Hematopoietic multipotent progenitor cell treated with erythropoietin and hydrocortisone succinate and interleukin-3 and kit ligand, for 4 days (in vitro differentiated cells): ENCODE measurements at places on chromosomes 16 and 17.

DNA sequence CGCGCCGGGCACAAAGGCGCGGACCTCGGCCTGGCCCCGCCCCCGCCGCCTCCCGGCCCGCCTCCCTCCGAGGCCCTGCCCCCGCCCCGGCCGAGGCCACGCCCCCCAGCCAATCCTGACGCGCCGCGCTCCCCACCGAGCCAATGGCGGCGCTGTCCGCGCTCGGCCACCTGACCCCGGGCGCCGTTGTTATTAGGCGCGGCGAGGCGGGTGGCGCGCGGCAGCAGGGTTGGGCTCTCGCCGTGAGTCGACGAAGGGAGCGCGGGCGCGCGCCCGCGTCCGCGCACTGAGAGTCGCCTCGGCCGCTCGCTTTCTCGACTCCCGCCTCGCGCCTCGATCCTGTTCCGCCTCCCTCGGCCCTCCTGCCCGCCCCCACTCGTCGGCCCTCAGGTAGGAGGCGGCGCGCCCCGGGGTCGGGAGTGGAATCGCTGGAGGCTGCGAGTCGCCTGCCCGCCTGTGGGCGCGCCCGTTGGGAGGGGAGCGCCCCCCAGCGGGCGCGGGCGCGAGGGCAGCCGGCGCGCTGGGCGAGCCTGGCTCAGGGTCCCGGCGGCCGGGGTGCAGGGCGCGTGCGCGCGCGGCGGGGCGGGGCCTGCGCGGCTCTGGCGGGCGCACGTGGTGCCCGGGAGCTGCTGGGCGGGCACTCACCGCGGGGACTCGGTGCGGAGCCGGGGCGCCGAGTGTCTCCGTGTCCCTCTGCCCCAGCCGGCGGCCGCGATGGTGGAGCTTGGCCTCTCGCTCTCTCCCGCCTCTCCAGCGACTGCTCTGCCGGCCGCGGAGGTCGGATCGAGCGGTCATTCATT lies 405 bp upstream of the CBLN1 start:
- DNase-seq = peak; percentile 95

GRCh38 chr16:12545792-12546342 lies 257.8 kb downstream of the CPPED1 start:
- DNase-seq = no peak

DNA sequence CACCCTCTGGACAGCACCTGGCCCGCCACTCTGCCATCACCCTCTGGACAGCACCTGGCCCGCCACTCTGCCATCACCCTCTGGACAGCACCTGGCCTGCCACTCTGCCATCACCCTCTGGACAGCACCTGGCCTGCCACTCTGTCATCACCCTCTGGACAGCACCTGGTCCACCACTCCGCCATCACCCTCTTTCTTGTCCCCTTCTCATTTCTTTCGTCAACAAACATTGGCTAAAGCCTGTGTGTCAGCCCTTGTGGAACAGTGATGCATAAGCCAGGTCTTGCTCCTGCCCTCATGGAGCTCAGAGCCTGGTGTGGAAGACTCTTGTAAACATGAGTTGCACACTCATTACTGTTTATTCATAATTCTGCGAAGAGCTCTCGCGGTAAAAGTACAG lies 31.2 kb downstream of the CDK5R1 start:
- no peak for DNase-seq

DNA sequence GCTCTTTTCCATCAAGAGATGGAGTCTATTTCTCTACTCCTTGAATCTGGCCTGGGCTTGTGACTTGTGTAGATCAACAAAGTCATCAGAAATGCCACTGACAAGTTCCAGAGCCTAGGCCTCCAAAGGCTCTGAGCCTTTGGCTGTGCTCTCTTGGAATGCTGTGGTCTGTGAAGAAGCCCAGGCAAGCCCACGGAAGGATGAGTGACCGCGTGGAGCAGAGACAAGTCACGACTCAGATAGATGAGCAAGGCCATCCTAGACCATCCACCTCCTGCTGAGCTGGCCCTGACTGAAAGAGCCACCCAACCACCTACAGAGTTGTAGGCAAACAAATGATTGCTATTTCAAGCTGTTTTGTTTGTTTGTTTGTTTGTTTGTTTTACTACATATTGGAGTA lies 11.6 kb upstream of the ICAM2 start:
- DNase-seq = no peak

- no peak for DNase-seq
Measured at GRCh38 chr16:14088155-14088753, 17.1 kb downstream of the MRTFB start.

- DNase-seq = peak; percentile 73
Measured at GRCh38 chr17:15883617-15884111, 61.3 kb upstream of the ADORA2B start.

- DNase-seq = no peak
Measured at GRCh38 chr17:43175213-43176118, 4.5 kb downstream of the NBR1 start.

GRCh38 chr17:50198026-50198669 lies 3.3 kb downstream of the COL1A1 start:
- peak; percentile 83 for DNase-seq

DNA sequence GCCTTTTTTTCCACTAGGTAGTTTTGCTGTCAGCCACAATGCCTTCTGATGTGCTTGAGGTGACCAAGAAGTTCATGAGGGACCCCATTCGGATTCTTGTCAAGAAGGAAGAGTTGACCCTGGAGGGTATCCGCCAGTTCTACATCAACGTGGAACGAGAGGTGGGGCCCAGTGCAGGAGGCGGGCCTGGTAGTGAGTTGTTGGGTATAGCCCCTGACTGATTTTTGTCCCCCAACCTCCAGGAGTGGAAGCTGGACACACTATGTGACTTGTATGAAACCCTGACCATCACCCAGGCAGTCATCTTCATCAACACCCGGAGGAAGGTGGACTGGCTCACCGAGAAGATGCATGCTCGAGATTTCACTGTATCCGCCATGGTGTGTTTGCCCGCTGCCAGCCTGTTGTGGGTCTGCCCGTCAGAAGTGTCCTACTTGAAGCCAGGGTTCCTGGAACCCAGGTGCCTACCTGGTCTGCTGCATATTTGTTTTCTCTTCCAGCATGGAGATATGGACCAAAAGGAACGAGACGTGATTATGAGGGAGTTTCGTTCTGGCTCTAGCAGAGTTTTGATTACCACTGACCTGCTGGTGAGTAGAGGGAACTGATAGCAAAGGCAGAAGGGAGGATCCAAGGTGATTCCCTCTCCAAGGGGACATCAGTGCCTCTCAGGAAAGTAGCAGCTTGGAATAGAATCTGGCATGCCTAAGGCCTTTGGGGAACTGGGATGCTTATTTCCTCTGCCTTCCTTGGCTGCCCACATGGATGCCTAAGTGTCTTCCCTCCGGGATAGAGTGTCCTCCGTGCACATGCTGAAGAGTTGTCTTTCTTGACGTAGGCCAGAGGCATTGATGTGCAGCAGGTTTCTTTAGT lies 1.9 kb upstream of the CD68 start:
- DNase-seq = no peak

- DNase-seq = no peak
Measured at GRCh38 chr17:67435786-67436185, 58.7 kb downstream of the PITPNC1 start.

- no peak for DNase-seq
Measured at GRCh38 chr17:75617675-75618074, 15.6 kb upstream of the SMIM5 start.

DNA sequence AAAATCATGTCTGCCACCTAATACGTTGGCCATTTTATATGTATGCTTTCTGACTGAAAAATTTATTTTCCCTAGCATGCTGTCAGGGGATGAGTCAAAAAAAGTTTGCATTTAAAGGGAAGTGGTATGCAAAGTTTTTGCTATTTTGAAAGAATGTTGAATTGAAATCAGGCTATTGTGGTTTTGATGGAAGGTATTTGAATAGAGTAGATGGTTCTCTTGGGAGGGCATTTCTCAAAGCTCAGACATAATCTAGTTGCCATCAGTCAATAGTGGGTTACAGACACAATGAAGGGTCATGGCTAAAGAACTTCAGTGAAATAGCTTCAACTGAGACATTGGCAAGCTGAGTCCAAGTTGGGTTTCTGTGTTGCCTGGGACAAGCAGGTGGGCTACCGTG lies 102.4 kb downstream of the MAP2K6 start:
- DNase-seq = no peak

DNA sequence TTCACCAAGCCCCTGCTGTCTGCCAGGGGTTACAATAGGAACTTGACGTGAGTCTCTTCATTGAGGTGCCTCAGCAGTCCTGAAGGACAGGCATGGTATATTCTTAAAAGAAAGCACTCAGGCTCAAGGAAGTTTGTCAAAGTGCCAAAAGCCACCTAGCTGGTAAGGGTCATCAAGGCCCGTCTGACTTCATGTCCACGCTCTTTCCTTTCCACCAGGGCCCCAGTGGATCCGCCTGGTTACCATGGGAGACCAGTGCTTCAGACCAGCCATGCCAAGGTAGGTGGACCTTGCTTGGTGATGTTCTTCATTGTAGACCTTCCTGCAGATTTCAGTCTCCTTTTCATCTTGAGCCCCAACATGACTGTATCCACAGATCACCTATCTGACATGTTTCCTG lies 27.6 kb upstream of the CCL1 start:
- DNase-seq = no peak

GRCh38 chr17:59370593-59371299 lies 39.3 kb downstream of the YPEL2 start:
- no peak for DNase-seq

DNA sequence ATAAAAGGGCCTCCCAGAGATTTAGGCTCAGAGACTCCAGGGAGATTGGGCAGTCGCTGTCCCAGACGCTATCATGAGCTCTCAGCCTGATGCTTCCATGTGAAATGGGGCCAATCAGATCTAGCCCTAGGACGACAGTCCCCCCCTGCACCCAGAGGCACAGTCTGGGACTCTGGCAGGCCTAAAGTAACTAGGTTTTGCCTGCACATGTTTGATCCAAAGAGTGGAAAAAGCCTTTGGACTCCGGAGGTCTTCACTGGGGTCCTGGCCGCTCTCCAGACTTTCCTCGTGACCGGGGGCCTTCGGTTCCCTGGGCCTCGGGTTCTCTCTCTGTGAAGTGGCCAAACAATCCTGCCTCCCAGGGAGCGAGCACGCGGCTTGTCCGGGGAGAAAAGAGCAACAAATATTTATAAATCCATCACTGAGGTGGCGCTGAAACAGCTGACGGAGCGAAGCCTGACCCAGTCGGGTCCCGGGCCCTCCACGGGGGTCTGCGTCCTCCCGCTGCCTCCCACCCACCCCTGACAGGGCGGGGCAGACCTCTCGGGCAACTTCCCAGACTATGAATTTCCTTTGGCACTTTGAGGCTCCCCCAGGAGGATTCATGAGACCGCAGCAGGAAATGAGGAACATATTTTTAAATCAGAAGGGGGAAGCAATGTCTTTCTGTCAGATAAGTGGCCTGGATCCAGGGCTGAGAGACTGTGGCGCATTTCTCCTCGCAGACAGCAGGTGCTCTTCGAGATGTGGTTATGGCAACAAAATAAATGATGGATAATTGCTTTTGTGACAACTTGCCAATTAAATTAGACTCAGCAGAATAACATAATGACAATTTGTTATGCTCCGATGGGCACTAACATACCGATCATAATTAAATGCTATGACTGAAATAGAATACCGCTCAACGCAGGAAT lies 38.9 kb downstream of the MRPS23 start:
- DNase-seq = peak; percentile 76

GRCh38 chr17:63156986-63157385 lies 191.0 kb downstream of the TANC2 start:
- DNase-seq = peak; percentile 28

GRCh38 chr17:16534236-16534635 lies 34.8 kb downstream of the ZNF287 start:
- no peak for DNase-seq

DNA sequence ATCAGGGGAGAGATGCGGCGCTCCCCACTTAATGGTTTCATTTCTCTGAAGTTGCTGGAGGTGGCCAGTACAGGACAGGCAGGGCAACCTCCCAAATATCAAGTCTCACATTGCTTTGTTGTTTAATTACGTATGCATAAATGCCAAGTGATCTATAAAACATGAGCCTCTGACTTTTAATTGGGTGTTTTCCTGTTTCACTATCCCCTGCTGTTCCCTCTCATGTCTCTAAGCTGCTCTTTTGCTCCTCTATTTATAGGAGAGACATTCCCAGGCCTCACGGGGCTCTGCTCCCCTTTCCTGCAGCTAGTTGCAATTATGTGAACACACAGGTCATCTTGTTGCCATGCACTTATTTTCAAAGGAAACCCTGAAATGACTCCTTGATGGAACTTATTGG lies 1173.5 kb upstream of the GOT2 start:
- DNase-seq = no peak

DNA sequence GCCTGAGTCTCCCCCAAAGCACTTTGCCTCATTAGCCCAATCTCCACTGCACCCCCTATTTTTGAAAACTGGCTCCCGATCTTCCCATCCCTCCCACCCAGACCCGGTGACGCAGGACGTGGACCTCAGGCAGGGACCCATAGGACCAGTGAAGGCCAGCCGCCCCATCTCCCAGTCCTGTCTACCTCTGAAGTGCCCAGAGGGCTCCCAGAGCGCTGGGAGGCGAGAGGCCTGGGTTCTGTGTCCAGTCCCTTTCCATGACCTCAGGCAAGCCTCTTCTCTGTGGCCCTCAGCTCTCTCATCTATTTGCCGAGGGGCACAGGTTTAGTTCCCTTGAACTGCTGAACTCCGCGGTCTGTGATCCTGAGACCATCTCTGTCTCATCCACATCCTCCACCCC lies 714 bp downstream of the TNS4 start:
- DNase-seq = no peak

DNA sequence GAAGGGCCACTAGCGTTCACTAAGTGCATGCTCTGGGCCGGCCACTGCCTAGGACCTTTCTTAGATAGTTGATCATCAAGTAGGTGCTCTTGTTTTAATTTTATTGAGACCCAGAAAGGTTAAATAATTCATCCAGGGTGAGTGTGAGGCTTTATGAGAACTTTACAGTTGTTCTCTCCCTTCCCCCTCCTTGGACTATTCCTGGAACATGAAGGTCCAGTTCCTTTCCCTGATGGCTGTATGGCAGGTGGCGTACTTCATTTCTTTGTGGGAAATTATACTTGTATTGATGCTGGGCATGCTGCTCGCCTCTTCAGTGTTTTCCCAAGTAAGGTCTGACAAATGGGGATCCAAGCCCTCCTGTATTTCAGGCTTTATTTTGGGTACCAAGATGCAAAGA lies 8.5 kb downstream of the SGF29 start:
- no peak for DNase-seq

DNA sequence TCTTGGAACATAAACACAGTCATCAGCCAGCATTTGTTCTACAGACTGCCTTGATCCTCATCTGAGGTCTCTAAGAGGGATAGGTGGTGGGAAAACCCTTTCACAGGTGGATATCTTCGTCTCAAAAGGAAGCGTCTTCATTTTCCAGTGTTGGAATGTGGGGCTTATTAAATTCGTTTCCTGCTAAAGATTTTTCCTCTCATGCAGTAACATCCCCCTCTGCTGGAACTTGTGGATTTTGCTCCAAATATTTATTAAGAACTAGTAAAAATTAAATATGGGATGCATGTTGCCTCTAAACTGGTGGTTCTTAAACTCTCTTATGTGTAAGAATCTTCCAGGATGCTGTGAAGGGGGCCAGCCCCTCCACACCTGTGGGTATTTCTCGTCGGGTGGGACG lies 20.1 kb upstream of the MLYCD start:
- DNase-seq = peak; percentile 64

- no peak for DNase-seq
Measured at GRCh38 chr16:58584831-58585505, 44.7 kb downstream of the CNOT1 start.
